ENCODE measurements at places on chromosomes 16 and 17.

DNA sequence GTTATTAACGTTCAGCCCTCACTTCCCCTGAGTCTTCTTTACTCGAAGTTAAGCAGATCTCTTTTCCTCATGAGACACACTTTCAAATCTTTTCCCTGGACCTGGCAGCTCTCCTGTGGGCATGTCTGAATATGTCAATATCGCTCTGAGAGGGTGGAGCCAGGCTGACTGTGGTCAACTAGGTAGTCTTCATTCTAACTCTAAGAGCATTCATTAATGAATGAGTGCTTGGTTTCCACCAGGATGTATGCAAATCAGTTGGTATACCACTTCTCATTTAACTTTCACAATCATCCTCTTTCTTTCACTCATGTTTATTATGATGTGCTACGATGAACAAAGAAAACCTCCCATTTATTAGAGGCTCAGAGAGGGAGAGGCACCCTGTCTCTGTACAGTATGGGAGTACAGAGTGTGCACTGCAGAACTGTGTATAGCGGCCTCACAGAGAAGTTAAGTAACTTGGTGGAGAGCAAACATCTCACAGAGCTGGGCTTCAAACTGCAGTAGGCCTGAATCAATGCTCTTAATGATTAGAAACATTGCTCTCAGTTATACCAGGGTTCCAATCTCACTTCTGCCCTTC lies 39.9 kb downstream of the OTOA start:
- DNase-seq = no peak

- no peak for DNase-seq
These were observed 133.6 kb downstream of the SNX11 start for GRCh38 chr17:48241131-48241591.

GRCh38 chr16:28003021-28003865 lies 60.3 kb downstream of the GSG1L start:
- DNase-seq = no peak

DNA sequence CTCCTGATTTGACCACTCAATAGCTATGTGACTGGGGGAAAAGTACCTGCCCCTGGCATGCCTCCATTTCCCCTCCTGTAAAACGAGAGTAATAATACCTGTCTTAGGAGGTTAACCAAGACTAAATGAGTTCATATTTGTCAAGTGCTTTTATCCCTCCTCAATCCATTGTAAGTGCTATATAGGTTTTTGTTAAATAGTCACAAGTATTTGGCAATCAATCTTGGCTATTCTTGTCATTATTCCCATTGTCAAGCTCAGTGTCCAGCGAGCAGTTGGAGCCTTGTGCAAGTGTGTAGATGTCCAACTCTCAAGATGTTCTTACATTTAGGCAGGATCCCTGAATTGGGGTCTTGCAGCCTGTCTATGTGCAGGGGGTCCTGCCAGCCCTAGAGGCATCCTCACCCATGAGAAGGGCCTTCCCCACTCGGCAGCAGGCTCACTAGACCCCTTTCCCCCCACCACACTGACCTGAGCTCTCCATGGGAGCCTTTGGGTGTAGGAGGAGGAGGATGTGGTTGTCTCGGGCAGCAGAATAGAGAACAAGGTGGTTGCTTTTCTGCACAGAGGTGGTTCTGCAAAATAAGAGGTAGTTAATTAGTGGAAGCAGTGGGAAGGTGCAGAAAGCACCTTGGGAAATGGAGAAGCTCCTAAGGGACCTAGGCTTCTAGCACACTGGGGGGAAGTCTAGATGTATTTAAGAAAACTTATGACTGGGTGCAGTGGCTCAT lies 18.0 kb downstream of the PIK3R6 start:
- no peak for DNase-seq

DNA sequence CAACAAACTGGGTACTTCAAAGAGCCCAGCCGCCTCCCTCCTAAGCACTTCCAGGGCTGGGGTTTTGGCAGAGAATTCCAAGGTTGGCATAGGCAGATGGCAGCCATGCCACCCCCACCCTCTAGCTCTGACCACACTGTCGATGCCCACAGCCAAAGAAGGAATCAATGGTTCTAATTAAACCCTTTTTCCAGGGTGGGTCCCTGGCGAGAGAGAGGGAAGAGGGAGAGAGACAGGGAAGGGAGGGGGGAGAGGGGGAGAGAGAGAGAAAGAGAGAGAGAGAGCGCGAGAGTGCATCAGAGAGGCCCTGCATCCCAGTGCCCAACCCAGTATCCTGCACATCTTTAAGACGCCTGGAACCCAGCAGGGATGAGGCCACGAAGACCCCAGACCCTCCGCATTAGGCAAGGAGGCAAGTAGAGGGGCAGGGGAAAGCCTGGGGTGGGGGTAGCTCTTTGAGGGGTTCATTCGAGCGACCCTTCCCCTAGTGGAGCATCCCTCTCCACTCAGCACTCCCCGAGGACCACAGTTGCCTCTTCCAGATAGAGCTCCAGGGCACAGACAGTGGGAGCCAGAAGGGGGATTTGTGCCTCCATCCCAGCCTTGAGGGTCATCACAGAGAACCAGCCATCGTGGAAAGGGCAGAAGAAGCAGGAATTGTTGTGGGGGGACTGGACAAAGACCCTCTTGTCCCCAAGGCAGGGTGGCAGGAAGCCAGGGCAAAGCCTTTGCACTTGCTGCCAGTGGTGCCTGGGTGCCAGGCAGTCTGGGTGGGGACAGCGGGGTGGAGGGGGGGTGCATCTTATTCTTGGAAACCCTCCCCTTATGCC lies 2.6 kb downstream of the SRCIN1 start:
- DNase-seq = no peak

GRCh38 chr17:29240968-29241963 lies 5.4 kb upstream of the CRYBA1 start:
- DNase-seq = no peak

DNA sequence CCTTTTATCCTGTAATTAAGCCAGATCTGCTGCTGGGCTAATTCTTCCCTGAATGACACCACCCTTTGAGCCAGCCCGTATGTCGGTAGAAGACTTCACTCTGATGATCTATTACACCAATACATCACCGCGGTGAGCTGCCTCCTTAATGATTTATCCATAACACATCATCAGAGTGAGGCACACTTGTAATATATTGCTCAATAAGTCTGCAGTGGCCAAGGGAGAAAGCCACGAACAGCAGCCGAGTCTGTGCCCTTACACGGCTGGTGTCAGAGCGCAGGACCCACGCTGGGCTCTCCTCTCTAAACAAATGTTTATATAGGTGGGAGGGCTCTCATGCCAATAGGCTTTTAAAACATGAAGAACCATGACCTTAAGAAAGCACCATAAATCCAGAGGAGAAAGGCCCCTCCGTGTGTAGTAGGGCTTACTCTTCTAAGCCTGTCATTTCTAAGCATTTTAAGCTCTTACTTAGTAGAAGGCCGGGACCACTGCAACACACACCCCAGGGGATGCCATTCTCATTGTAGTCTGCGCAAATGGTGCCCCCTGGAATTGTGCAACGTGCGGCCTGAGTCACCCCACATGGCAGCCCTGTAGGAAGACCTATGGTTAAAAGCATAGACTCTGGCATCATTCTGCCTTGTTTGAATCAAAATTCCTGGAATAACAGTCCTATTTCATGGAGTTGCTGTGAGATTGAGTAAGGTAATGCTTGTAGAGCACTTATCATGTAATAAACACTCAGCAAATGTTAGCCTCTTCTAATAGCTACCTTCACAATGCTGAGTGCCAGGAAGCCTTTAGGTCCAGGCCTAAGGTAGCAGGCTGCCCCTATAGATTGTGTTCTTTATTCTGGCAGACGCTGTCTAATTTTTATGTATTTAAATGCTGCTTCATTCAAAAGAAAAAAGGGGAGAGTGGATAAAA lies 26.1 kb downstream of the MRPS23 start:
- no peak for DNase-seq

DNA sequence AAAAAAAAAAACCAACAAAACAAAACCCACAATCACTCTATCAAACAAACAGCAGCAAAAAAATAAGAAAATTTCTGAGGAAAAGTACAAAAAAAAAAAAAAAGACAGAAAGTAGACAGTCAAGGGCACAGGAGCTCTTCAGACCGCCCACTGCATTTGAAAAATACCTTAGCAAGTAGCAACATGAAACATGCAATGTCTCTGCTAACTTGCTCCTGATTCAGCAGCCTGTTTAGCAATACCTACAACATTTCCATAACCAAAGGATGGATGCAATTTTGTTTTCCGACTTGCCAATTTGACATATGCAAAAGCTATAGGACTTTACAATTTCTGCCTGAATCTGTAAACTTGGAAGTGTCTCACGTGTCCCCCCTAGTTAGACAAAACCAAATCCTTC lies 57.4 kb downstream of the SYNRG start:
- DNase-seq = no peak

- DNase-seq = no peak
These were observed 150.4 kb upstream of the LHX1 start for GRCh38 chr17:36786867-36787266.

GRCh38 chr16:1311212-1311737 lies 1.8 kb downstream of the UBE2I start:
- DNase-seq = no peak

- DNase-seq = no peak
These were observed 13.0 kb upstream of the PHLPP2 start for GRCh38 chr16:71737501-71737900.

DNA sequence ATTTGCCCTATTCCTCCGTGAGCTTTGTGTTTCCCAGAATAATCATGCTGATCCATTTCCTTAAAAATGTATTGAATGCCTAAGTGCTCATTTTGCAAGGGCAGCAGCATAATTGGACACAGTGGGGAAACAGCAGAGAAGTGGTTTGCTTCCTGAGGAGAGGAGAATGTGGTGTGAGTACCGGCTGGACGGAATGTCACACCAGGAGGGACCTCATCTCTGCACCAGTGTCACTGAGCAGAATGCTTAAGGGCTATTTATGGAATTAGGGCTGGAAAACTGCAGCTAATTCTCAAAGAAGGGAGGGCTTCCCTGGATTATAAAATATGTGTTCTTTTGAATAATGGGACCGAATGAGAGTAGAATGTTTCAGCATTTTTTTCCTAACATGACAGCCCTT lies 1100.6 kb upstream of the RBFOX1 start:
- DNase-seq = no peak

All from stimulated activated CD8-positive, alpha-beta memory T cell treated with anti-CD3 and anti-CD28 coated beads, Interleukin-4, amount 100 ng/mL, for 1 hour (primary cell).